ENCODE measurements at places on chromosomes 4 and X.

DNA sequence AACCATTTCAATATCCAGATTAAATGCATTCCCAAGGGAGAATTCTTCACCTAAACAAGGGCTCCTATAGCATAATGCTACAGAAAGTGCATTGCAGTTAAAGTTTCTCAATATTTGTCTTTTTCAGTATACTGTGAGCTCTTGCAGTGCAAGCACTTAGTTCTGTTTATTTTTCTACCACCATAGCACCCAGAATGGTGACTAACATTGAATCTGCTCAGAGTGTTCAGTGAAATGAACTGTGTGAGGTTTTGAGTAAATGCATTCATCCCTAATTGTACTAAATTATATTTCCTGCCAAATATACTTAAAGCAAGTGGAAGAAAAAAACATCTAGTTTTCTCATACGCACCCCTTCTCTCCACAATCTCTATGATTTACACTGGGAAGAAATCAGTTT, 383.9 kb downstream of the PCDH7 start:
- DNase-seq, result no peak

- DNase-seq, result no peak
These were observed 38.0 kb upstream of the FAM9C start for GRCh38 chrX:13082206-13083065.

DNA sequence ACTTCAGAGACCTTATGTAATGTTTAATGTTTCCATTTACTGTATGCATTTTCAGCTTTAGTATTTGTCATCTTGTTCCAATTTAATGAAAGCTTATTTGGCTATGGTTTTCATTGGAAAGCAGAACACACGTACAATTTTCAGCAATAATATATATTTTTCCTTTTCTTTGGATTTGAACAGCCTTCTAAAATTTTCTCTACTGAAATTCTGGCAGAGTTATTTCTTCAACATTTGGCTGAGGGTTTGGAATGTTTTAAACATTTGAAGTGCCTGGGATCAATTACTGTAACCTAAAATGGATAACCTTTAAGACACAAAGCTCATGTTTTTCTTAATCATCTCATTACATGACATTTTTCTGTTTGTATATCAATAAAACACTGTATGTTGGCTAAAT, 156.9 kb downstream of the TENM3 start:
- no peak for DNase-seq

- no peak for DNase-seq
These were observed 32.5 kb downstream of the SCML1 start for GRCh38 chrX:17769701-17770269.
